ENCODE measurements at places on chromosomes 1 and 21.

DNA sequence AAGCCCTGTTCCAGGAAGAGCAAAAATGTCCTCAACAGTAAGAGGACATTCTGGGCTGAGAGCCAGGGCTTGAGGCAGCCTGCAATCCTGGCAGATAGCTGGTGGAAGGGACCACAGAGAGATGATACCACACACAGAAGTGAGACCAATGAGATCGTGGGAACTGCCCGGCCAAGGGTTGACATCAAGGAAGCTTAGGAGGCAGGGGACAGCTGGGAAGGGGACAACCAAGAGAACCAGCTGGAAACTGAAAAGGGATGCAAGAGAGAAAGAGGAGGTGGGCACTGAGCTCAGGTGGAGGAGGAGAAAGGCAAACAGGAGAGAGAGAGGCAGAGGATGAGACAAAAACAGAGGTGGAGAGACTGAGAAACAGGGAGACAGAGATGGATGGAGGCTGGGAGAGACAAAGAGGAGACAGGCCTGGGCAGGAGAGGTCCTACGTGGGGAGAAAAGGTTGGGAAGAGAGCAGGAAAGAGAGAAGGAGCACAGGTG lies 9.2 kb downstream of the PDZK1IP1 start:
- DNase-seq: no peak

DNA sequence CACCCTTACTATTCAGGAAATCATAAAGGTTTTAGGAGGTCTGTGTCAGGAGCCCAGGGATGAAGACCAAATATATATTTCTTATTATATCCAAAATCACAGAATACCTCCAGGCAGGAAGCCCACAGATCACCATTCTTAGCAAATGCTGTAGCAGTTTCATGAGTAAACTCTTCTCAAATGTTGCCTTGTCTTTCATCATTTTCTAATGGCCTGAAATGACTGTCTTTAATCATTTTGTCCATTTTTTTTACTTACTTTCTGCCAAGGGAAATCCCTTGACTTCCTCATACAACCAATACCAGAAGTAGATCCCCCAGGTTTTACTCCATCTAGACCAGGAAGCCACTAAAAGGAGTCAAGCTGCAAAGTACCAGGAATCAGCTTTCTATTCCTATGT lies 32.4 kb downstream of the PSMG1 start:
- no peak for DNase-seq

- no peak for DNase-seq
These were observed 27.5 kb downstream of the ARID1A start for GRCh38 chr1:26723013-26723991.

- no peak for DNase-seq
These were observed 118.4 kb downstream of the HIVEP3 start for GRCh38 chr1:41800311-41800829.

- no peak for DNase-seq
These were observed 170.0 kb upstream of the IVNS1ABP start for GRCh38 chr1:185487026-185487425.

DNA sequence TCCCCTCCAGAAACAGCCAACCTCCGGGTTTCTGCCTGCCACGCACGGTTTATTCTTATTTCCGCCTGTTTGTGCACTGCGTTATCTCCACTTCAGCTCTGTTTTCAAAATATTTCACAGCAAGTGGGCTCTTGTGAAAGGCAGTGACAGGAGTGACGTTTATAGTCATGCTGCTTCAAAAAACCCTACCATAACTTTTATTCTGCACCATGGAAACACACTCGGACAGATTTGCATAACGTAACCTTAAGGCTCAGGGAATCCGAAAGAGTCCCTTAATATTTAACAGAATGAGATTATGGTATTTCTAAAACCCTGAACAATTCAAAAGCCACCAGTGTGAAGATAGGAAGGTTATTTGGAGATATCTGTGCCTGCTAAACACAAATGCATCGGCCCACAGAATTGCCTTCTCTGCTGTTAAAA lies 782 bp upstream of the SDE2 start:
- no peak for DNase-seq

DNA sequence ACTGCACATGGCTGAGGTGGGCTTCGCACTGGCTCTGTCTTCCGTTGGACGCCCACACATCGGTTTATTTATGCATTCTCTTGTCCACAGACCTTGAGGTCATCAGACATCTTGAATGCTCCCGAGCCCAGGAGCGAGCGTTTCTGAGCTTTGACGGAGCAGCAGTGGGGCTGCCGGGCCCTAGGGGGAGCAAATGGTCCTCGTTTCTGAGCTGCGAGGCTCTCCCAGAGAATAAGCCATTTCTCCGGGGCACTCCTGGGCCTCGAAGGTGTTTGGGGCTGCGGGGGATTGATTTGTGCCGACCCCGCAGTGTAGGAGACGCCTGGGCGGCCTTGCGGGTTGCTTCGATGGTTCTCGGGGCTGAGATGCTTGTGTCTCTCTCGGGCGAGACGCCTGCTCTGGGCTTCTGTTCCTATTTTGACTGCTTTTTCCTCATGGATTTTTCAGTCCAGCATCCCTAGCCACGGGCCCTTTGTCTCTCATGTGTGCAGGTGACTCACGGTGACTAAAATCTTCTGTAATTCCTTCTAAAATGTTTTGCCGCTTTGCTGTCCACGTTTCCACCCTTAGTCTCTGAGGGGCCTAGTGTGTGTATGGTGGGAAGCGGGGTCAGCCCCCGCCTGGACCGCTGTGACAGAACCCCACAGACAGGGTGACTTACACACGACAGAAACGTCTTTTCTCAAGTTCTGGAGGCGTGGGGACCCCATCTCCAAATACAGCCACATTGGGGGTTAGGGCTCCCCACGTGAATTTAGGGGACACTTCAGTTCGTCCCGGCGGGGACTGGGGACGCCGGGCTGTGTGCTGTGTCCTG lies 62.1 kb downstream of the FAAP20 start:
- no peak for DNase-seq

GRCh38 chr1:212749821-212750535 lies 41.6 kb downstream of the NSL1 start:
- DNase-seq: no peak
